ENCODE measurements at places on chromosomes 7 and 10.

GRCh38 chr7:140384894-140385545, 13.3 kb downstream of the SLC37A3 start:
- no peak for DNase-seq

GRCh38 chr10:72954596-72955554, at the start of gene PLA2G12B:
Gene PLA2G12B (minus strand): TSS chr10:72954806. CDS start chr10:72954685, 121 bp downstream.
- no peak for DNase-seq

GRCh38 chr10:98416606-98417388, 1.8 kb upstream of the PYROXD2 start:
- DNase-seq: no peak

DNA sequence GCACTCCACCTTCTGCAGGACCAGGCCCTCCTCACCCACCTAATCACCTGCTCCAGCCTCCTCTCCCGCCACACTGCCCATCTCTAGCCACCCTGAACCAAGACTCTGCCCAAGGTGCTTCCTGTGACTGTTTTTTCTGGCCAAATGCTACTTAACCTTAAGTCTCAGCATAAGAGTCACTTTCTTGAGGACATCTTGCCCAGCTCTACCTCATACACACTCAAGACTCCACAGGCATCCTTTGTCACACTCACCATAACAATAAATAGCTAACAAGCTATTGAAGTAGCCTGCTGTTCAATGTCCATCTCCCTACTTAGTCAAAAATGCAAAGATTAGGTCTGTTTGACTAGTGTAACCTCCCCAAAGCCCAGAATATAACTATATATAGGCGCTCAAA, 455.4 kb upstream of the NFE2L3 start:
- no peak for DNase-seq

- no peak for DNase-seq
Measured at GRCh38 chr10:100345570-100346330, 1.3 kb upstream of the SCD start.

DNA sequence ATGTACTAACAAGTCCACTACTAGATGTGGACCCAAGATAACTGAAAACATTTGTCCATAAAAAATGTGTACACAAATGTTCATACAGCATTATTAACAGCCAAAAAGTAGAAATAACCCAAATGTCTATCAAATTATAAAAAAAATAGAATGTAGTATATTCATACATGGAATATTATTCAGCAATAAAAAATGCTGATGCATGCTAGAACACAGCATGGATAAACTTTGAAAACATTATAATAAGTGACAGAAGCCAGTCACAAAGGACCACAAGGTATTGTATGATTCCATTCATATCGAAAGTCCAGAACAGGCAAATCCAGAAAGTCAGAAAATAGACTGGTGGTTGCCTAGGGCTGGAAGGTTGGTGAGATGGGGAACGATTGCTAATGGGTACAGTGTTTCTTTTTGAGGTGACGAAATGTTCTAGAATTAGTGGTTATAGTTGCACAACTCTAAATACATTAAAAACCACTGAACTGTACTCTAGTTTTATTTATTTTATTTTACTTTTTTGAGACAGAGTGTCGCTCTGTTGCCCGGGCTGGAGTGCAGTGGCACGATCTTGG, 43.3 kb upstream of the ANLN start:
- DNase-seq: no peak

GRCh38 chr7:74023092-74023536, 4.9 kb upstream of the ELN start:
- DNase-seq: no peak

- DNase-seq: no peak
Measured at GRCh38 chr7:68256295-68256694, 1259.7 kb downstream of the TYW1 start.

DNA sequence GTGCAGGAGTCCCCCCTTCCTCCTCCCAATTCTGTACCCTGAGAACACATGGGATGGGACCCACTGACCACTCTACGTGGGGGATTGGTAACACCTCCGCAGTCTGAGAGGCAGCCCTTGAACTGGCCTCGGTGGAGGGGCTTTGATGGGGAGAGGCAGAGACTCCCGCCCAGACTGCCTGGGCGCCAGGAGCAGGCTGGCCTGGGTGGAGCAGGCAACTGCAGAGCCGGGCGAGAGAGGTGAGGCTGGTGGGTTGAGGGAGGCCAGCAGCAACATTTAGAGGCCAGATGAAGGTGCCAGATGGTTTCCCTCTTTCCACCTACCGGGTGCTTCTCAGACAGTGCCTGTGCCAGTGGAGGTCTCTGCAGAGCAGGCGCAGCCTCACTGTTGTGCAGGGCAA, 30.7 kb upstream of the ZNF467 start:
- no peak for DNase-seq

DNA sequence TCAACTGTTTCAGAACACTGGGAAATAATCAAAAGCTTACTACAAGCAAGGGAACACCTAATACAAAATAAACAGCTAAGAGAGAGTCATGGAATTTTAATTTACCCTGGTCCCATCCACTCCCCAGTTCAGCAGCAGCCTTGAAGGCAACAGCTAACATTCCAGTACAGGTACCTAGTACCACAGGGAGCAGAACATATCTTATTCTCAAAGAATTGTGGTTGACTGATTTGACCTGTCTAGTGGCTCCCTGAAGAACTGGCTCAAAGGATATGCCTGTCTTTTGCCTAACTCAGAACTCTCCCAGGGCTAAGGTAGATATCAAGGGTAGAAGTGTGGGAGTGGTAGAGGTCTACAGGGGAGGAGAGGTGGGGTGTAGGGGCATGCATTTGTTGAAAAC, 32.3 kb downstream of the SMURF1 start:
- DNase-seq: no peak

- no peak for DNase-seq
Measured at GRCh38 chr7:101332026-101332425, 10.4 kb upstream of the IFT22 start.

DNA sequence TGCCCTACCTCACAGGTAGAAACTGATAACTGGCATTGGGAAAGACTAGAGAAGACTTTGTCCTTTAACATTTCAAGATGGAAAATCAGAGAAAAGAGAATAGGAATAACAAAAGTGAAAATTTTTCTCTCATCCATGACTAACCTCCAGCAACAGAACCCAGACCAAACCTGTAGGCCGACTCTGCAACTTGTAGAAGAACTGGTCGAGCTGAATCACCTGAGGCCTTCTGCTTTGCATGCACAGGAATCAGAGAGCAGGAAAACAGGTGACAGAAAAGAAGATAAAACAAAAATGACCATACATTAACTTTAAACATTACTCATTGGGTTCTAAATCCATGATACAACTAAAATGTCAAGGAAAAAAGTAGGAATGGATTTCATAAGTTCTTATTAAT, 137.1 kb downstream of the SLC25A13 start:
- no peak for DNase-seq

GRCh38 chr7:70321016-70321590, 722.8 kb downstream of the AUTS2 start:
- no peak for DNase-seq

- DNase-seq: no peak
Measured at GRCh38 chr10:55058800-55059199, 257.8 kb upstream of the PCDH15 start.

- no peak for DNase-seq
Measured at GRCh38 chr10:21746118-21746517, 212.1 kb downstream of the MLLT10 start.

DNA sequence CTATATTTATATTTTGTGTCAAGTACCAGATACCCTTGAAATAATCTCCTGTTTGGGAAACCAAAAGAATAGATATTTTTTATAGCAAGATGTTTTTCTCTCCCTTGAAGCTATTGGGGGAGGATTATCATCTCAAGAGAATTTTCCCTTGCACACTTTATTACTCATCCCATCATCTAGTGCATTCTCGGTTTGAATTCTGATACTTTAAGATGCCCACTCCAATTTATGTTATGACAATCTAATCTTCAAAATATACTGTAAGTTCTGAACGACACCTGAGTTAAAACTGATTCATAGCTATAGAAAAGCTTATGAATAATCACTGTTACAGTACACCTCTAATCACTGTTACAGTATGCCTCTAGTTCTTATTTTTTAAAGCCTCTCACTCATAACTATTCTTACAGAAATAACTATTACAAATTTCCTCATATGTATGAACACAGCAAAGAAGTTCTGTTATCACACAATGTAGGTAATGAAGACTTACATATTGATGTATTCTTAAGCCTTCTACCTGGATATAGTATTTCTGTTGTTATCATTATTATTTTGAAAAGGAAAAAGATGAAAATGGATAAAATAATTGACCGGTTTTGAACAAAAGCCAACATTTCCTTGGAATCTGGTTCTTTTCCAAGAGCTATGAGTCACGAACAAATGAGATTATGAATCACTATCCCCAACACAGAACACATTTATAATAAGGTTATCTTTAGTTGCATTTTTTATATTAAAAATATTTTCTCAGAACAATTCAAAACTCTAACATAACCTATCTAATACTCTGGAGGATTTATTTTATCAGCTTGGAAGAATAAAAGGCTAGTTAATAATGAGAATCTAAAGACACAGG, 72.3 kb upstream of the FAM13C start:
- no peak for DNase-seq

GRCh38 chr10:77548157-77548556, 89.5 kb downstream of the KCNMA1 start:
- DNase-seq: no peak

- no peak for DNase-seq
Measured at GRCh38 chr10:84818961-84819360, 490.6 kb downstream of the CCSER2 start.

DNA sequence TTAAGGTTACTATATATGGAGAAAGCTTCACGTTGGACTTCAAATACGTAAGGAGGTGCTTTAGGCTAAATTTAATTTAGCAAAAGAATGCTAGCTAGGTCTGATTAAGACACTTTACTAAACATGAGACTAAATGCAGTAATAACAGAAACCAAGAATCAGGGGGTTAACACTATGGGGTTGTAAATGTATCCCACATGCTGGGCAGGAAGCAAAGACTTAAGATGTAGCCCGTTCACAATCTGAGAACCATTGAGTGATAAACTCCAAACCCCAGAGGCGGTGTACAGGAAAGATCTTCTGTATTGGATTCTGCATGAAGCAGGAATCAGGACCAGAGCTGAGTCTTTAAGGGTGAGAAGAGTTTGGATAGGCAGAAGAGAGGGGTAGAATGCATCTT, 60.4 kb downstream of the FZD1 start:
- no peak for DNase-seq

DNA sequence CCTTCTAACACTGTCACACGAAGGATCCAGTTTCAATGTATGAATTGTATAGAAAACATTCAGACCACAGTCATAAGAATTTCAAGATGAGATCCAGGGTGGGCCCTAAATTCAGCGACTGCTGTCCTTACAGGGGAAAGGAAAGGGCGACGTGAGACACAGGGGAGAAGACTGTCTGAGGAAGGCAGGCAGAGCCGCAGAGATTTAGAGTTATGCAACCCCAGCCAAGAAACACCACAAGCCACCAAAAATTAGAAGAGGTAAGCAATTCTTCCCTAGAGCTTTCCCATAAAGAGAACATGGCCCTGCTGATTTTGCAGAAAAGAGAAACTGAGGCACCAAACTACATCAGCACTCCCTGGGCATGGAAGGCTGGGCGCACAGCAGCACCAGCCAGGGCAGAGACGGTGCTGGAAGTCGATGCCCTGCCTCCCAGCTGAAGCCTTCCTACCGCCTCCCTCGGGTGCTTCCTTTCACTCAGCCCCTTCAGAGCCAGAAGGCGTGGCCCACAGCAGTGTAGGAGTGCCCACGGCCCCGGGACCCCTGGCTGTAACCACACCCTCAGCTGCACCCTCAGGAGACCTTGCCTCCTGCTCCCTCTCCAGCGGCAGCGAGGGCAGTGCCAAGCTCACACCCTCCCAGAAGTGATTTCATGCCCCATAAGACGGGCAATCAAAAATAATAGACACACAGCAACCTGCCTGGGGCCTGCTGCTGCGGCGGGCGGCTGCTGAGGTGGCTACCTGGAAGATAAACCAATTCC, 81.0 kb upstream of the LRRC4 start:
- no peak for DNase-seq

DNA sequence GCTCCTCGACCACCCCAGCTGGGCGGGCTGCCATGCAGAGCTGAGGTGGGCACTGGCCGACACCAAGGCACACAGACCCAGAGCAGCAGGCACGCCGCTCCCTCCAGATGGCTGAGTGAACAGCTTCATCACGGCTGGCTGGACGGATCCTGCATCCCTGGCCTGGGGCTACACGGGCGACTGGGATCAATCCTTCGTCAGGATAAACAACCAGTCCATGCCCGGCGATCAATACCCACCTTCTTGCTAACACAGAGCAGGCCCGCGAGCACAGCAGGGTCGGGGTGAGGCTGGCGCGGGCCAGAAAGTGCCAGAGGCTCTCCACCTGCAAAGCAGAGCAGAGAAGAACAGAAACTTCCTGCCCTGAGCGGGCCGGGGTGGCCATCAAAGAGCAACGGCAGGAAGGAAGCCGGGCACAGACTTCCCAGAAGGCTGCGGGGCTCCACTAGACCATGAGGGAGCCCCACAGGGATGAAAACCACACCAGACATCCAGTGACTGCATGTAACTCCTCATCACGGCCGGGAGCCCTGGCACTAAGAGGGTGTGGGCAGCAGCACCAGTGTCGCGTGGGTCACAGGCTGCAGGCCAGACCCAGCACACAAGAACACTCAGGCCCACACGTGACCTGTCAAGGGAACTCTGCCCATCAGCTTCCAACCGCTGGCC, 166.4 kb downstream of the MAD1L1 start:
- no peak for DNase-seq

DNA sequence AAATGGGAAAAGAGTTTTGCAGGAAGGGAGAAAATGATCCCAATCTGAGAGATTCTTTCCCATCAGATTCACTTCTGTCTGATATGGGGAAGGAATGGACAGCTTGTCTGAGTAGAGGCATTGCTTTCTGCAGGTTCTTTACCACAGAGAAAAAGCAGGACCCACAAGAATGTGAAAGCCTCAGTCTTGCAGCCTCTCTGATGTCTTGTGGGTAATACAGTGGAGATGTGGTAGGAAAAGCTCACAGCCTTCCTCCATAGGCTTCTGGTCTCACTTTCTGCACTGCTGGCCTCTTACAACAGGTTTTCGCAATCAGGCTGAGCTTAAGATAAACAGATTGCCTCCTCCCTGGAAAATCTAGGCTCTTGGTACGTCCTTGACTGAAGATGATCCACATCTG, 551 bp downstream of the IFIT1 start:
- no peak for DNase-seq

- DNase-seq: no peak
Measured at GRCh38 chr7:157736341-157736740, 399.5 kb downstream of the DNAJB6 start.

GRCh38 chr7:106704000-106704840, 43.3 kb upstream of the CCDC71L start:
- DNase-seq: no peak

DNA sequence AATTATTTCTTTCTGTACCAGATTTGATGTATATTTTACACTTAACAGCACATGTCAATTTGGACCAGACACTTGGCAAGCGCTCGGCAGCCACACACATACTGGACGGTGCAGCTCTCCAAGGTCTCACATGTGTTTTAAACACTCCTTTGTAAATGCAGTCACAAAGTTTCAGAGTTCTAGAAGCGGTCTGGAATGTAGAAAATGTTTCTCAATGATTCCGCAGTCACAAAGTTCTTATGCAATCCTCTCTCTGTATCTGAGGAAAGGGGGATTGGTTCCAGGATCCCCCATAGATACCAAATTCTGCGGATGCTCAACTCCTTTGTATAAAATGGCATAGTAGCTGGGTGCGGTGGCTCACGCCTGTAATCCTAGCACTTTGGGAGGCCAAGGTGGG, 253.0 kb upstream of the GRB10 start:
- DNase-seq: no peak

- no peak for DNase-seq
Measured at GRCh38 chr7:157768198-157768597, 431.4 kb downstream of the DNAJB6 start.

All from stimulated activated CD4-positive, alpha-beta T cell treated with anti-CD3 and anti-CD28 coated beads, Interleukin-1b, Interleukin-23, amount 100 ng/mL, for 1 hour (primary cell).